Fibroblast of the aortic adventitia (primary cell): ENCODE measurements at places on chromosomes 1 and 21.

- no peak for DNase-seq
Measured at GRCh38 chr1:82778612-82779011, 977.9 kb downstream of the ADGRL2 start.

- DNase-seq: no peak
Measured at GRCh38 chr1:201016943-201017827, 6.3 kb downstream of the KIF21B start.

DNA sequence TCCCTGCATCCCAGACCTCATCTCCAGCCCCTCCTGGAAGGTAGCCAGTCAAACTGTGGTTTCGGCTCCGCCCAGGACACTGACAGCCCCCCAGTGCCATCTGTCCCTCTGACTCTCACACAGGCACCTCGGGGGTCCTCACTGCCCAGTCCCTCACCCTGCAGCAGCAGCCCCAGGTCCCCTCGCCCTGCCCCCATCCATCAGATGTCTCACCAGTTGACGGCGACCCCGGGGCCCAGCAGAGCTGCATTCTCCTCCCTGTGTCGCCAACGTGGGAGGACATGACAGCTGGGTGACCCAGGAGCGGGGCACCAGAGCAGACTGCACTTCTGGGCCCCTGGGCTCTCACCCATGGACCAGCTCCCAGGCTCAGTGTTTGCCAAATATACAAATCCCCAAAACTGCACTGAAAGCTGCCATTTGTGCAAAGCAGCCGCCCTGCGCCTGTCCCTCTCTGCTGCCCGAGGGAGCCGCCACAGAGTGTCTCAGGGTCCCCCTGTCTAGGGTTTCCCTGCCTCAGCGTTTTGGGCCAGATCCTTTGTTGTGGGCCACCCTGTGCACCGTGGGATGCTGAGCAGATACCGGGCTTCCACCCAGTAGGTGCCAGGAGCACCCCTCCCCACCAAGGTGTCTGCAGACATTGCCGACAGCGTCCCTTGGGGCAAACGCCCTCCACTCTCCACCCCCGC is 48.2 kb downstream of the PRDM15 start:
- DNase-seq: no peak

GRCh38 chr1:223765036-223765718 is 52.8 kb downstream of the CAPN2 start:
- DNase-seq: peak; percentile 54

DNA sequence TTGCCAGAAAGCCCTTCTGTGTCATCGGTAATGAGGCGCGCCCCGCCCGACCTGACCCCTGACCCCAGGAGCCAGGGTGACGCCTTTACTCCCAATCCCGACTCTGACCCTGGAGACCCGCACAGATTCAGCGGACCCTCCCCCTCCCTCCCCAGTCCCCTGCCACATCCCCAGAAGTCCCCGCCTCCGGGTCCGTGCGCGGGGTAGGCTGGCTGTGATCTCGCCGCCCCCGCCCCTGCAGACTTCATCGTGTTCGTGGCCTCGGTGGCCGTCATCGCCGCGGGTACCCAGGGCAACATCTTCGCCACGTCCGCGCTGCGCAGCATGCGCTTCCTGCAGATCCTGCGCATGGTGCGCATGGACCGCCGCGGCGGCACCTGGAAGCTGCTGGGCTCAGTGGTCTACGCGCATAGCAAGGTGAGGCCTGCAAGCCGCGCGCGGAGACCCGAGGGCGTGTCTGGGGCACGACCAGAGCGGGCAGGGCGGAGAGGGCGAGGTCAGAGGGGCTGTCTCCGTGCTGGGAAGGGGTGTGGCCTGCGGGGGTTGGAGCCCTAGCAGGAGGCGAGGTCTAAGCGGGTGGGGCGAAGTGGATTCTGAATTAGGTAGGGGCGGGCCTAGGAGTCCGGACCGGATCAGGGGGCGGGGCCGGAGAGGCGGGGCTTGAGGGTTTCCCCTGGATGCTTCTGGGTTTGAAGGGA is 34.8 kb downstream of the KCNQ4 start:
- no peak for DNase-seq

DNA sequence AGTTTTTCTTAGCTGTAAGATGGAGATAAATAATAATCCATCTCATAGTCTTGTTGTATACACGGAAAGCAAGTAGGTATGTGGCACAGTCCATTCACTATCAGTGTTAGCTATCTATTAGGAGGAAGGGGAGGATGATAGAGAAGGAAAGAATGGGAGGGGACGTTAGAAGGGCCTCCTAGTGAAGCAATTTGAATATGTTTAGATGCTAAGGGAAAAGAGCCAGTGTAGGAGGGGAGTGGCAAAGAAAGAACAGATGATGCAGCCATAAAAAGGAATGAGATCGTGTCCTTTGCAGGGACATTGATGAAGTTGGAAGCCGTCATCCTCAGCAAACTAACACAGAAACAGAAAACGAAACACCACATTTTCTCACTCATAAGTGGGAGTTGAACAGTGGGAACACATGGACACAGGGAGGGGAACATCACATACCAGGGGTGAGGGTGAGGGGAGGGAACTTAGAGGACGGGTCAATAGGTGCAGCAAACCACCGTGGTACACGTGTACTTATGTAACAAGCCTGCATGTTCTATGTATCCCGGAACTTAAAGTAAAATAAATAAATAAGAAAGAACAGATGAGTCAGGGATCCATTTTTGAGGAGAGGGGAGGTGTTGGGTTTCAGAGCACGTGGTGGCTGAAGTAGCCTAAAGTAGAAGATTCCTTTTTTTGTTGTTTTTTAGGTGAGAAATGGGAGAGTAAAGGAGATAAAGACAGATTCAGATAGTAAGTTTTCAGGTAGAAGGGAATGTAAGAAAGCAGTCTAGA is 124.1 kb downstream of the POU2F1 start:
- no peak for DNase-seq

GRCh38 chr1:93633313-93633712 is 48.3 kb downstream of the BCAR3 start:
- no peak for DNase-seq

GRCh38 chr1:46530791-46531409 is 20.5 kb downstream of the KNCN start:
- no peak for DNase-seq

DNA sequence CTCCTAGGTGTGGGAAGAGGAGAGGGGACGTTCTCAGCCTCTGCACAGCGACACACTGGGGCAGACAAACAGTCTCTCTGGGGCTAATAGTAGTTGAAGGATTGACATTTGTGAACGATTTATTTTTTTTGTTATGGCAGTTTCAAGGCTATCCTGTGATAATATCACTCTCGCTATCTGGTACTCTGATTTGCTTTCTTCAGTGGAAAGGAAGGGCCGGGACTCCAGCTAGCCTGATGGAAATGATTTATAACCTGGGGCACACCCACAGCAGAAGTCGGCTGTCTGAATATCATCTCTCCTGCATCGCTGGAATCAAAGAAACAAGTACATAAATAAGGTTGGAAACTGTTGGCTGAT is 122.7 kb downstream of the KCNN3 start:
- DNase-seq: no peak

DNA sequence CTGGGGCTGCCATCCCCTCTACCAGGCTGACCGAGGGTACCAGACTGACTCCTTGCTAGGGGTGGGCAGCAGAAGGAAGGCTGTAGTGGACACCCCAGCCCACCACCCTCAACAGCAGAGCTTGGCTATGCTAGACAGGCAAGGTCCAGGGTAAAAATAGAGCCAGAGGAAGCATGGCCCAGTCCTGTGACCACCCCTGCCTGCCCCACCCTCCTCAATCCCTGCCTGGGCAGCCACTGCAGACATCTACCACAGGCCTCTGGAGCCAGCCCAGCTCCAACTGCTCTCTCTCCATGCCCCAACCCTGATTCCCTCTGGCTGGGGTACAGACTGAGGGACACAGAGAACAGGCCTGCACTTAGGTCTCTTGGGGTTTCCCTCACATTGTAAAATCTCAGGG is 1.7 kb downstream of the S100A1 start:
- DNase-seq: no peak

DNA sequence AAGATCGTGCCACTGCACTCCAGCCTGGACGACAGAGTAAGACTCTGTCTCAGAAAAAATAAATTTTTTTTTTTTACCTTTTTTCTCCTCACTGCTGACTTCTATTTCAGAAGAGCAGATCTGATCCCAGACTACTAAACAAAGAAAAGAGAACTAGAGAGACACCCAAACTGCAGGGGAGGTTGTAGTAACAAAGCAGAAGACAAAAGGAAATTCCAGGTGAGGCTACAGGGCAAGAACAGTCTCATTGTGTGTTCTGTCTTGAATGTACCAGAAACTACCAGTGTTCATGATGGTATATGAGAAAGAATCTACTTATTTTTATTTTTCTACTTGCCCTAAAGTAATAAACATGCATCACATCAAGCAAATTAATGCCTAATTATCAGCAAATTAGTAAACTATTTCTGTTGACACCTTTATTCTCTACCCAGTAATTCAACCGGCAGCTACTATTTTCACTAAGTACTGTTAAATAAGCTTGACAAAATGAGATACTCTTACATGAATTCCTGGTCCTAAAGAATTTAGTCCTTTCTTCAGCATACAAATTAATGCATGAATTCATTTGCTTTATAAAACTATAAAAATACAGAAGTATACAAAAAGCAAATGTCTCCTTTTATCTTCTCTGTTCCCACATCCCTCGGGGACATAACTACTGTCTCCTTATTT is 40.6 kb downstream of the ARID4B start:
- no peak for DNase-seq

DNA sequence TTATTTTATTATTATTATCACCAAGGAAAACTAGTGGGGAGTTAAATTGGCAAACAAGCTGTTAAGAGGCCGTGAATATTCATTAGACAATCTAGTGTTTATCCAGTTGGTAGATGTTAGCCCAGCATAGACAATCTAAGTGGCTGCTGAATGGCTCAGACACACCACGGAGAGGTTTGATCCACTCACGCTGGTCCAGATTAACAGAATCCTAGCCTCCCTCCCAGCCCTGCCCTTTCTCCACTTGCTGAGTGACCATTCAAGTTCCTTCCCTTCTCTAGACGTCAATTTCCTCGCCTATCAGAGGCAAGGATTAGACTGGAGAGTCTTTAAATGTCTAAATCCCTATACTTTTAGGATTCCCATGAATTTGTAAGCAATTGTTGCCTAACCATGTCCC is 80.1 kb downstream of the RRAGC start:
- no peak for DNase-seq
